Activated CD4-positive, alpha-beta T cell treated with anti-CD3 and anti-CD28 coated beads, Interleukin-2, amount 50 U/mL, for 16 hours (primary cell): ENCODE measurements at places on chromosomes 2 and 18.

GRCh38 chr2:75720525-75720924 lies 9.8 kb upstream of the GCFC2 start:
- no peak for DNase-seq

DNA sequence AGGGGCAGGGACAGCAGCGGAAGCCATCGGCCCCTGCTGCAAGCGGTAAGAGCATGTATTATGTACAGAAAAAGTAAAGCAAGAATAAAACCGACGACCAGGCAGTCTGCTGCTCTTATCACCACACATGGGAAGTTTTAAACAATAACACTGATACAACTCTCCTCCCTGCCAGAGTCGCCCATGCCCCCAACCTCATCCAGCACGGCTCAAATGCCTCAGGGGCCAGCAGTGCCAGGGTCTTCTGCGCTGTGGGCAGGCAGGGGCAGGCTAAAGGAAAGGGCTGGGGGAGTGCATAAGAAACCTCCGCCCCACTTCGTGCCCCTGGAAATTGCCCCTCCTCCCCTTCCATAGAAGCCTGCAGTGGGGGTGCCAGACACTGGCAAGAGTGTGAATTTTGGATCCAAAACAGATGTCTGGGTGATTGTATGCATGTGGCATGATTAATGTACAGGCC lies 10.1 kb downstream of the TEX51 start:
- no peak for DNase-seq

- peak; percentile 73 for DNase-seq
Measured at GRCh38 chr2:197191177-197191939, 119.2 kb downstream of the ANKRD44 start.

GRCh38 chr2:220736778-220737177 lies 835.3 kb downstream of the EPHA4 start:
- DNase-seq, result no peak

DNA sequence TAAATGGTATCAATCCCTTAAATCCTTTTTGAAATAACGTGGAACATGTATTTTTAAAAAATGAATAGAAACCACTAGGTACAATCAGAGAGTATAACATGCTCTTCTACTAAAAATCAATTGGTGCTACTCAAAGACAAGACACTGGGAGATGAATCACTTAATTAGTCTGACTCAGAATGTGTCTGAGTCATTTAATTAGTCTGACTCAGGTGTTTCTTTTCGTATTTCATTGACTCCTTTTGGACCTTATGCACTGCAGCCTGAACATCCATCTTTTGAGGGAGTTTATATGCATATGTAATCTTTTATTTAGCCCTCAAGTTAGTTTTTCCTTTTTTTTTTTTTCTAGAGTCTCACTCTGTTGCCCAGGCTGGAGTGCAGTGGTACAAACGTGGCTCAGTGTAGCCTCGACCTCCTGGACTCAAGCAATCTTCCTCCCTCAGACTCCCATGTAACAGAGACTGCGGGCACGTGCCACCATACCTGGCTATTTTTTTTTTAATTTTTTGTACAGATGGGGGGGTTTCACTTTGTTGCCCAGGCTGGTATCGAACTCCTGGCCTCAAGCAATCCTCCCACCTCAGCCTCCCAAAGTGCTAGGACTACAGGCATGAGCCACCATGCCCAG lies 26.5 kb downstream of the PPP4R3B start:
- peak; percentile 81 for DNase-seq

DNA sequence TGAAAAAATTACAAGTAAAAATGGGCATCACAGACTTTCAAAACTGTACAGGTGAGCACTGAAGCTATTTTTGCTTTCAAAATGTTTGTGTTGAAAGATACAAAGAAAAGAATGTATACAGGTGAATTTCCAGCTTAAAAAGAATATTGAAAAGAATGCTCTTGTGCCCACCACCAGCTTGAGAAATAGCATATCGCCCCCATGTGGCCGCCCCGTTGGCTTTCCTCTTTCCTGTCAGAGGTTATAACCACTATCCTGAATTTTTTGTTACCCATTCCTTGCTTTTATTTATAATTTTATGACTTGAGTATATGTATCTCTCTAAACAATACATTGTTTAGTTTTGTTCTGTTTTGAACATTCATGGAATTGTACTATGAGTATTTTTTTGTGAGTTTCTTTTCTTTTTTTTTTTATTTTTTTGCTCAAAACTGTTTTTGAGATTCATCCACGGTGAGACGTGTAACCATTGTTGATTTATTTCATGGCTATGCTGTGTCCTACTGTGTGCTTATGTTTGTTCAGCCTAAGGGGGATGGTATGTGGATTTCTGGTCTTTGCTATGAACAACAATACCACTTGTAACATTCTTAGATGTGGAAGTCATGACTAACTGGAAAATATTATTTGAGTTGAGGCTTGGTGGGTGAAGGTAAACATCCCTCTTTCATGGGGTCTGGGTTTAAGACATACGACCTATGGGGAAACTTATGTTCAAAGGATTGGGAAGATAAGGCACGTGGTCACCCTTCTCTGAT lies 11.6 kb downstream of the TRPM8 start:
- DNase-seq, result peak; percentile 12

DNA sequence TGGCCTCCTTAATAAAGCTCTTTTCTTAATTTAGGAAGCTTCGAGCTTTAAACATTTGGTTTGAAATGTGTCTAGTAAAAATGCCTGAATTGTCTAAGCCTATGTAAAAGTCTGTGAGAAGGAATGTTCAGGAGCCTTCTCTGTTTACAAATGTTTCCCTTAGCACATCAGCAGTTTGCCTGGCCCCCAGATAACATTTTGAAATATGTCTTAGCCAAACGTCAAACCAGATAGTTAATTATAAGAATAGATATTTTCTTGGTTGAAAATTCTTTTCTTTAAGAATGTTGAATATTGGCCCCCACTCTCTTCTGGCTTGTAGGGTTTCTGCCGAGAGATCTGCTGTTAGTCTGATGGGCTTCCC lies 498.6 kb downstream of the CCDC85A start:
- DNase-seq, result no peak

- DNase-seq, result no peak
Measured at GRCh38 chr18:68666381-68666780, 48.5 kb downstream of the TMX3 start.

- no peak for DNase-seq
Measured at GRCh38 chr2:31287654-31288053, 53.7 kb downstream of the EHD3 start.

GRCh38 chr2:47208852-47209606 lies 53.9 kb upstream of the STPG4 start:
- no peak for DNase-seq

GRCh38 chr2:230216489-230216888 lies 3.3 kb downstream of the SP110 start:
- DNase-seq, result no peak

DNA sequence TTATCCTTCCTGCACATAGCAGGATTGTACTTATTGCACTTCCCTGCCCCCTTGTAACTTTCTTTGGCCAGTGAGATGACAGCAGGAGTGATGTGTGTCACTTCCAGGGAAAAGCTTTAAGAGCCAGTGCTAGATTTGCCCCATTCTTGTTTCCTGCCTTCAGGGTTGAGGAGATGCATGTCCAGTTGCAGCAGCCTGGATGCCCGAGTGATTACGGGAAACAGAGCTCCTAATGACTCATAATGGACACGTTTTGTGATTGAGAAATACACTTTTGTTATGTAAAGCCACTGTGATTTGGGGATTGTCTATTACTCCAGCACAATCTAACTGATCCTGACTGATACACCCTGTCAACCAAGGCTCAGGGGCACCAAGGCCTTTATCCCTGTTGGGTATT lies 5.0 kb upstream of the TET3 start:
- peak; percentile 57 for DNase-seq

DNA sequence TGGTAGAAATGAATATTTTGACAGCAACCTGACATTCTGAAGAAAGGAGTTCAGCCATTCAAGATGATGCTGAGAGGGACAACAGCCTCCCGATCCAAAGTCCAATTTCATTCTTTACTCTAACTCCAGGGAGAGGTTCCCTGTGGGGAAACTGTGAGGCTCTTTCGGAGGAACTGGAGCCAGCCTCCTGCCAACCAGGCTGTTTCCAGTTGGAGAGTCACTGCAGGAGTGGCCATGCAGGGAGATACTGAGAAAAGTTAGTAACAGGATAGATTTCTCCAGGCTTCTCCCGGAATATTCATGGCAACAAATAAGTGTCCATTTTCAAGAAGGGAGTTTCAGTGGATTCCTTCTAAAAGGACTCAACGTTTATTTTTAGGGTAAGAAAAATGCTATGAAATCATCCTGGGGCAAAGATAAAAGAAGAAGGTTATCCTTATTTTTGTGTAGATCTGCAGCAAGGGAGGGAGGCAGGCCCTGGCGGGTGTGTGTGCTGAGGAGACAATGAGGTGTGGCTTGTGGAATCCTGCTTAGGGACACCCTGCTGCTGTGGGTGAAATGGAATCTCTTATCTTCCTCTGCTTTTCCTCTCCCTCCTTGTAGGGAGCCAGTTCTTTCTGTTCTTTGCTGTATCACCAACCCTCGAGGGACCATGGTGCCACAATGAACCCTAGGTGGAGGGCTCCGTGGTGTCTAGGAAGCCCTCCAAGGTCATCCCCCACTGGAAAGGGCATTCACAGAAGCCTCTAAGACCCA lies 18.1 kb downstream of the KLHL14 start:
- DNase-seq, result no peak

DNA sequence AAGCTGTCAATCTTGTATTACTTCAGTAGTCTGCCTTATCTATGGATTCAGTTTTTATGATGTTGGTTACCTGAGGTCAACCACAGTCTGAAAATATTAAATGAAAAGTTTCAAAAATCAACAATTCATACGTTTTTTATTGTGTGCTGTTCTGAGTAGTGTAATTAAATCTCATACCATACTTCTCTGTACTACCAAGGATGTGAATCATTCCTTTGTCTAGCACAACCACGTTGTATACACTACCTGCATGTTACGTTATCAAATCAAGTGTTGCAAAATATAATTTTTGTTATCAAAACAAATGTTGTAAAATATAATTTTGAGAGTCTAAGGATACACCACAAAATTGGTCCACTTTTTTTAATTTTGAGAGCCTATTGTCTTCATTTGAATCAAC lies 590.2 kb upstream of the SETBP1 start:
- no peak for DNase-seq

GRCh38 chr2:239983004-239983778 lies 42.0 kb downstream of the NDUFA10 start:
- no peak for DNase-seq

- no peak for DNase-seq
Measured at GRCh38 chr2:41387519-41387918, 660.3 kb upstream of the PKDCC start.

DNA sequence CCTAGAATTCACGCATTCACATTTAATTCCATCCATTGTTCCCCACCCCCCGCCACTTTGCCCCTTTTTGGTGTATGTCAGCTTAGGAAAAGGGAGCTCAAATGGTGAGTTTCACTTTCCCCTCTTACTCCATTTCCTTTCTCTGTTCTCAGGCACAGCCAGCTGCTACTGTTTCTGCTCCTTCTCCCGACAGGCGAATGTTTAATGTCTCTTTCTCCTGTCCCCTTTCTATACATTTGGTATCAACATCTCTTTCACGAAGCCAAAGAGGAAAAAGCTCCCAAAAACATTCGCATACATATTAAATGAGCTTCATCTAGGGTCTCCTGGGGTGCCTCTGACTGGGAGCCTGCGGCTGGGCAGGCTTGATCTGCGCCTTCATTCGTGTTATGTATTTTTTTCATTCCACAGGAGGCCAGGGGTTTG lies 124.2 kb upstream of the SATB2 start:
- DNase-seq, result no peak

DNA sequence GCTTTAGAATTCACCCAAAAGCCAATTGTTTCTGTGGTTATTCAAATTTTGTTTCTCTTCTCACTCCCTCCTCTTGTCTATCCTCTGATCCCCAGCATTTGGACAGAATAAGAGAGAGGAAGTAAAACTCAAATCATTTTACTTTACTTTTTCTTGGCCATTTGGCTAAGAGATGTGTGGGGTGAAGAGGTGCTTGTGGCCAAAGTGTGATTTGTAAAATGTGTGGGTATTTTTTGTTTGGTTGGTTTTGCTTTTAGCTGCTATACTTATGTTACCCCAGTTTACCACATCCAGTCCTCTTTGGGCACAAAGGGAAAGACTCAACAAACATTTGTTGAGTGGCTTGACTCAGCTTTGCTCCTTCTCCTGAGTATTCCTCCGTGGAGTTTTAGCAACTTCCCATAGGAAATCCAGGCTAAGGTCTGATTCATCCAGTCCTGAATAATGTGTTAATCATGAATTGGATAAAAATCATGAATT lies 109.1 kb upstream of the CYP1B1 start:
- peak; percentile 17 for DNase-seq

- DNase-seq, result no peak
Measured at GRCh38 chr2:220191031-220191430, 563.6 kb downstream of the SLC4A3 start.

DNA sequence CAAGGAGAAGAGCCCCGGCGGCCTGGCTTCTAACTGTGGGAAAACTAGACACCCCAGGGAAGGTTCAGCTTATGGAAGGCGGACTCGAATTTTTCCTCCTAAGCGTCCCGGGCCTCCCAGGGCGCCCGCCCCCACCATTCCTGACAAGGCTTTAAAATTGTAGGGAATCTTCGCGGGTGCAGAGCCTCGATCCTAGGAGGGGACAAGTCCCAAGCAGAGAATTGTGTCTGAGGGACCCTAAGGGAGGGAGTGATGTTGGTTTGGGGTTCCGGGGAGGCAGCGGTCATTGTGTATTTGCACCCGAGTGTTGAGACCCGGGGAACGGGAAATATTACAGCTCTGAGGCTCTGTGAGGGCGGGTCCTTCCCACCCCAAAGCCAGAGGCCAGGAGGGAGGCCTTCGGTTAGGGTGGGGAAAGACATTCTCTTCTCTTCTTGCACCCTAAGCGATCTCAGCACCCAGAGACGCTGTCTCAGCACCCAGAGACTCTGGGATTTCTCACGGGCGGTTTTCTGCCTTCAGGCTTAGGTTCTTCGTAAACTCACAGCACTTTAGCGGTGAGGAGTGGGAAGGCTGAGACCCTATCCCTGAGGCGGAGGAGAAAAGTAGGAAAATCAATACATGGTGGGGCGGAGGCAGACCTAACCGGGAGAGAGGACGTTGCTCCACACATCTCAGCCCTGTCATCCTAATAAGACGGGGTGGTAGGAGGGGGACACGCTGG lies 7.6 kb downstream of the OSR1 start:
- no peak for DNase-seq

GRCh38 chr2:153497938-153498629 lies 19.5 kb upstream of the RPRM start:
- DNase-seq, result no peak

GRCh38 chr2:24929230-24929629 lies 9.2 kb upstream of the ADCY3 start:
- DNase-seq, result no peak

- DNase-seq, result peak; percentile 69
Measured at GRCh38 chr2:43568228-43568627, 27.6 kb downstream of the THADA start.

DNA sequence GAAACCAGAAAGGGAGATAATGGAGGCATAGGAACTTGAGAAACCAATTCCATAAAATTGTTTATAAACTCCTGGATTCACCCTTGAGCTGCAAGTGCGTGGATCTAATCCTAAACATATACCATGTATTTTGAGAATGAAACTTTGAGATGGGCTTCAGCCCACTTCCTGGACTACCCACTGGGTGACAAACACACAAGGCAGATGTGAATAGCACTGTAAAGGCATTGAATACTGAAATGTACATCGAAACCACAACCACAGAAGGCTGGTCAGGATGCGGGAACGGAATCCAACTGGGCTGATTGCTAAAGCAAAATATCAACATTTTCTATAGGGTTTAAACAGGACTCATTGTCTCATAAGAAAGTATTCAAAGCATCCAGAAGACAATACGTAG lies 228.5 kb upstream of the ZEB2 start:
- DNase-seq, result no peak
